SK-N-DZ (cell line): ENCODE measurements at places on chromosomes 2 and 18.

- no peak for DNase-seq
Measured at GRCh38 chr2:5742126-5742525, 49.9 kb downstream of the SOX11 start.

DNA sequence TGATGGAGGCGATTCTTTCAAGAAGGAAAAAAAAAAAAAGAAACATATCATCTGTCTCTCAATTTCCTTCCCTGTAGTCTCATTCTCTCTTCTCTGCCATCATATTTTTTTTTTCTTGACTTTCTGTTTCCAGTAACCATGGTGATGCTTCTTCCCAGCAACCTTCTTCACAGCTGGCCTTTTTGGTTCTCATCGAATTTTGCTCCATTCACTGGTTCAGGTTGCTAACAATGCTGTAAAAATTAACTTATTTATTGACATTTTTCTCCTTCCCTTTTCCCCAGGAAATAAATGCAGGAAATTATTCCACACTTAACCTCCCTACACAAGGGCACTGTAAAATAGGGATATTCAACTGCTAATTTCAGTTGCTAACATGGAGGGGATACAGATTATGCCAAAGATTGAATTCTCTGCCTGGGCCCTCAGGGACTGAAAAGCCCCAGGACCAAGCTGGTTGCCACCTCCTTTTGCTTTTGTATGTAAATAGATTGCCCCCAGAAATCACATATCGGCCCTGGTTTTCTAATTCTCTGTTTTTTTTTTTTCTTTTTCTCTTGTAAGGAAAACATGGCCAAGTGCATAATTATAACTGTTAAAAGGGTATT, 154.7 kb downstream of the MAP2 start:
- no peak for DNase-seq

DNA sequence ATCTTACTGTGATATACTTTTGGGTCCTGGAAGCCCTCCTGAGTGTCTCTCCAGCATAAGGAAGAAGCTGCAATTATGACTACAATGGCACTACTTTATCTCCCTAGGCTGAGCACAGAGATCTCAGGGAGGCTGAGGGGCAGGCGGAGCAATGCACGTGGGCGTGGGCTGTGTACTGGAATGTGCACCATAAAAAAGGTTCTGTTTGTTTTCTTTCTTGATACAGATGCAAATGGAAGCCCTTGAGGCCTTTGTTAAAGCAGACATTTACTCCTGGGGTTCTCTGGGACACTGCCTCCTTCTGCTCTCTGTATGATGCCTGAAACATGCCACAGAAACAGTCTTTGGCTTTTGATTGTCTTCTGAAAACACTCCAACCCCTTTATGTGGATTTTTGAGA, 79.1 kb upstream of the DLX2 start:
- no peak for DNase-seq

DNA sequence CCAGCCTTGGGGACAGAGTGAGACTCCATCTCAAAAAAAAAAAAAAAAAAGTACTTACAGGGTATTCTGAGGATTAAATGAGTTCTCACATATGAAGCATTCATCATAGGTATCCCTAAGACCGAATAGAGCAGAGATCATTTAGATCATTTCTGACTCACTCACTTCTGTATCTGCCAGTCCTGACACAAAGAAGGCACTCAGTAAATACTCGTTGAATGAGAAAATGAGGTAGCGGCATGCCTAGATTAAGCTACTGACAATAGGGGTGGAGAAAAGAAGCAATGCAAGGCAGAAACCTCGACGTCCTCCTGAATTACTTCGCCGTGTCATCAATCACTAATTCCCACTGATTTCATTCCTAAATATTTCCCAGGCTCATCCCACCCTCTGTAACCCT, 103.8 kb downstream of the GREB1L start:
- DNase-seq = no peak

DNA sequence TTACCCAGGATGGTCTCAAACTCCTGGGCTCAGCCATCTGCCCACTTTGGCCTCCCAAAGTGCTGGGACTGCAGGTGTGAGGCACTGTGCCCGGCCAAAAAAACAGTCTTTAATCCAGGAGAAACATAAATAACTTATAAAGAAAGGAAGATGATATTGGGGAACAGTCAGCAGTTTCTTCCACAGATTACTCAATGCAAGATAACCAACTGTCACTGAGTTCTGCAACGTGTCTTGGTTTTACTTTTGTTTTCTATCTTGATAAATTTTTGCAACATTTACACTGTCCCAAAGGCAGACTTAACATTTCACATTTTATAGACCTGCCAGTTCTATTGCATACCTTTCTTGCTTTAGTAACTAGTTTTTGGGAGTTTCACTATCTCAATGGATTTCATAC, 71.1 kb downstream of the ANKRD44 start:
- no peak for DNase-seq

DNA sequence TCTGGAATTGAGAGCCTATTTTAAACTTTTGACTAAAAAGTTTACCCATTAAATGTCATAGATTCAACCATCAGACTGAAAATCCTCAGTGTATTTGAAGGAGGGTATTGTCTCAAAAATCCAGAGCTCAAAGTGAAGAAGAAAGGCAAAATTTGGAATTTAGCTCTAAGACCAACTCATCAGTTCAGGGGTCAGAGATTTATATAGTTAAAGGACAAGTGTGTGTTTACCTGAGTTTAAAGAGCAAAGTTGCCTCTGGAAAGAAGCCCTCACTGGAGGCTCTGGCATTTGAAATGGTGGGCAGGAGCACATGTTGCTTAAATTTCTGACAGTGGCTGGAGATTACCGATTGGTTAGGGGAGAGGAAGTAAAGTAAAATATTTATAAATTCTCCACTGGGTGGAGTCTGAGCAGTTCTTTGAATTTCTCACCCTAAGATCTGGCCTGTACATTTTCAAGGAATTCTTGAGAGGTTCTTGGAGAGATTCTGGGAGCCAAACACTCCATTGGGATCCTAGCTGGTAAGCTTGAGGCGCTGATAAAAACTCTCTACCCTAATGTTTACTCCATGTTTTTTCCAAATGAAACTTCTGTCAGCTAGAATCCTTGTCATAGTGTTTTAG, at the start of gene KYNU:
KYNU (plus strand) TSS at position 449 of the 623 bp plus-strand sequence. CDS start 7,704 bp downstream, outside the sequence.
- no peak for DNase-seq

DNA sequence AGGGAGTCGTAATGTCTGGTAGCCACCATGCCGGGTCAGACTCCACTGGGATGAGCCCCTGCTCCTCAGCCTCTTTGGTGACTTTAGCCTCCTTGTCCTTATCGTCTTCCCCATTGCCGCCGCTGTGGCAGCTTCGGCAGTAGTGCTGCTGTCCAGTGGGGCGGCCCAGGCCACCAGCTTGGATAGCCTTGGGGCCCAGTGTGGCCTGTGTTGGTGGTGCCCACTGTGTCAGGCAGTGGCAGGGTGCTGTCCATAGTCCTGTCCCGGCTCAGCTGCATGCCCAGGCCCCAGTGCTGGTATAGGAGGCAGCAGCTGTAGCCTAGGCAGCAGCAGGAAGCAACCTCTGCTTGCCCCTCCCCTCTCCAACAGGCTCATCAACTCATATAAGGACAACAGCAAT, 197.1 kb upstream of the RAB12 start:
- no peak for DNase-seq

- DNase-seq = no peak
Measured at GRCh38 chr2:8529706-8530277, 152.1 kb upstream of the ID2 start.

- no peak for DNase-seq
Measured at GRCh38 chr18:63005306-63005705, 290.0 kb downstream of the PHLPP1 start.

DNA sequence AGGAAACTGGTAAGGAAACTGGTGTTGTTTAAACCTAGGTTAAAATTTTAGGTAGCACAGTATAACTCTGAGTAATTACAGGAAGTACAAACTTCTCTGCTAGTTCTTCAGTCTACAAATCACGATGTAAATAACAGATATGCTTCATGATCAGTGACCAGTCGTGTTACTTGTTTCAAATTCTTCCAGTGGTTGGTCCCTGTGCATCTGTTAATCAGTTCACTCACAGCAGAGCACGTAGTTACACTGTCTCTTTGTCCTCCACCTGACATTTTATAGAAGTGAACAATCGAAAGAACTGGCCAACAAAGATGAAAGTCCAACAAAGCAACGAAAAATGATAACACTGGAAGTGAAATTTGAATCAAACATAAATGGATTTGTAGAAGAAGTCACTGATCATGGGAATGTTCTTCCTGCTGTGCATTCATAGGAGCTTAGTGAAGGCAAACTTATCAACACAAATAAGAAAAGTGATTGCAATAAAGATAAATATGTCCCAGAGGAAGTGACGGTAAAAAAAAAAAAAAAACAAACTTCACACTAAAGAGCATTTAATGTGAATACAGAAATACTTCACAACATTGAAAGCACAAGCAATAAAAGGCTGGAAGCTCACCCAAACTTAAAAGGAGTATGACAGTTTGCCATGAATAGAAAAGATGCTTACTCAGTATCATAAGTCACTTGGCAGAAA, 7.0 kb downstream of the EIF2AK2 start:
- DNase-seq = no peak

GRCh38 chr18:46253498-46253897, 149.3 kb downstream of the HAUS1 start:
- no peak for DNase-seq

DNA sequence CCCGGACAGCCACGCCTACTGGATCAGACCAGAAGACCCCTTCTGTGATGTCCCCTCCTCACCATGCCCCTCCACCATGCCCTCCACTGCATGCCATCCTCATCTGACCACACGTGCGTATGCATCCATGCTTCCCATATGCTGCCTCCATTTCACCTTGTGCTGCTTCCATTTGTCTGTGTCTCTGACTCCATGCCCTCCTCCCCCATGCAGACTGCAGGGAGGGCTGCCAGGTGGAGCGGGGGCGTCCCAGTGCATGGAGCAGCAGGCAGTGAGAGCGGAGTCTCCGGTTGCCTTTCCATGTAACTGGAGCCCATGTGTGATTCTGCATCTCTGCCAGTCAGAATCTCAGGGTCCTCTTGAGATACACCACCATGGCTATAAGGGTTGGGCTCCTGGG, 52.6 kb downstream of the COA5 start:
- DNase-seq = no peak

- peak; percentile 77 for DNase-seq
Measured at GRCh38 chr2:241804326-241805229, 4.4 kb upstream of the NEU4 start.

DNA sequence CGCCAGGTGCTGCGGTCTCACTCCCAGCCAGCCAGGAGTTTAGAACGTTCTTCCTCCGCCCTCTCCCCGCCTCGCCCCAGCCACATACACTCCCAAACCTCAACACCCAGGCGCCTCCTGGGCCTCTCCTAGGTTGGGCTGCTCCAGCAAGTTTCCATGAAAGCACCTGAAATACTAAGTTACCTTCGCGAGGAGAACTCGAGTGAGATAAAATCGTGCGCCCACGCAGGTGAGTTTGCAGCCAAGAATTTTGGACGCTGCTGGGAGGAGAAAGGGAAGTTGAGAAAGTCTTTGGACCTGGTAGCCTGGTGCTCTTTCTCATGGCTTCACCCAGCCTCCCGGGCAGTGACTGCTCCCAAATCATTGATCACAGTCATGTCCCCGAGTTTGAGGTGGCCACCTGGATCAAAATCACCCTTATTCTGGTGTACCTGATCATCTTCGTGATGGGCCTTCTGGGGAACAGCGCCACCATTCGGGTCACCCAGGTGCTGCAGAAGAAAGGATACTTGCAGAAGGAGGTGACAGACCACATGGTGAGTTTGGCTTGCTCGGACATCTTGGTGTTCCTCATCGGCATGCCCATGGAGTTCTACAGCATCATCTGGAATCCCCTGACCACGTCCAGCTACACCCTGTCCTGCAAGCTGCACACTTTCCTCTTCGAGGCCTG, at the start of gene GPR39:
GPR39 (plus strand) TSS at position 83 of the 673 bp plus-strand sequence.
- no peak for DNase-seq

- no peak for DNase-seq
Measured at GRCh38 chr2:126154256-126154785, 501.6 kb upstream of the GYPC start.

GRCh38 chr18:14978962-14979535, 231.1 kb downstream of the ANKRD30B start:
- peak; percentile 11 for DNase-seq

DNA sequence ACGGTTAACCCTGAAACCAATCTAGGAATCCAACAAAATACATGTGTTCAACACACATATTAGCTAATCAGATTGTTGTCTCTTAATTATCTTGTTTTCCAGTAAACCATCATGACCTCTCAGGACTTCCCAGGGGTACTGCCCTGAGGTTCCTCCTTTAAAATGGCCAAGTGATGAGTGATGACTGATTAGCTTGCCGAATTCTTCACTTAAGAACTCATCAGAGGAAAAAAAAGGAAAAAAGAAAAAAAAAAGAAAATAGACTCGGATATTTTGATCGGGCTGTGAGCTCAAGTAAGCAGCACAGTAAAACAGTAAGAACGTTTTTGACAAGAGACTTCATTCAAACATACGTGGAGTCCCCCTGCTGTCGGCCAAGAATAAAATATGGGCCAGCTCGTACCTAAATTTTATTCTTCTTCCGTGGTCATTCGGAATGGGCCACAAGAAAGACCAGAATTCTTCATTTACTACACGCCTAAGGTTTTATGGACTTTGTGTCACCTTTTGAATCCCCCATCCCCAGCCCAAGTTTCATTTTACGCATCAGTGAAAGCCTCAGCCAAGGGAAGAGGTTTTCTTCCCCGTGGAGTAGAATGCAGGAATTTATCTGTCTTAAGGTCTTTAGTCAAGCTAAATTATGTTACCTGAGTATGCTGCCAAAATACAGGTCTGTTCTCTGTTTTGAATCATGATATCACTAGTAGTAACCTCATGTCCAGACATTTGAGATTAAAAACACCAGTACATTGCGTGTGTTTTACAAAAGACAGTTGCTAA, 40.5 kb downstream of the COLEC12 start:
- DNase-seq = no peak

DNA sequence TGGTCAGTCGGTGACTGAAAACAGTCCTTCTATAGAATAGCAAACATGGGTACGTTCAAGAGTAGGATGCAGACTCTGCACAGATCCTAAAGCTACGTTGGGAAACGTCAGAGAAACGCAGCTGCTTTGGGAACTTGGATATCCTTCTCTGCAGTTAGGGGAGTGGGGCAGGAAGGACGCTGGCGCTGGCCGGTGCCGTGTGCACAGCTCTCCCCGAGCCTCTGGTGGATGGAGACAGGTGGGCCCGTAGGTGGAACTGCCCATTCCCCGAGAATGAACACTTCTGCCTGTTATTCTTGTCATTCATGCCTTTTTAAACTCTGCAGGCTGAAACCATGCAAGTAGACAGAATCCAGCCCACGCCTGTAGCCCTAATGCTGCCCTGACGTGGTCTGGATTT, 91.7 kb upstream of the MBOAT2 start:
- DNase-seq = no peak

DNA sequence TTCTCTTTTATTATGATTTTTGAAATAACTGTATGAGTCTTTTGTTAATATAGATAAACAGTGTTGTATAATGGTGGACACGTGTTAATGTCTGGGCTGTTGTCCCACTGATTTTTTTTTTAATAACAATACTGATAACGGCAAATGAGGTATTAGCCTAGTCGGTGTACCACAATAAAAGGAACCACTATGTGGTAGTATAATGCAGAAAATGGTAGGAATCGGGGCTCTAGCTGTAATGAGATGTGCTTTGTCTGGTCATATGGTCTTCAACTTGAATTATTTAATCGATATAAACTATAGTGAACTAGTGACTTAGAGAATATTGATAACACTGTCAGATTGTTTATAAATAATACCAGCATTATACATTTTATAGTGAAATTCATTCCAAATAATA, 517.9 kb upstream of the SPHKAP start:
- no peak for DNase-seq
